ENCODE measurements at places on chromosomes 4 and X.
A peak's percentile ranks its signal among the peaks of the same experiment; 100 is the strongest.

DNA sequence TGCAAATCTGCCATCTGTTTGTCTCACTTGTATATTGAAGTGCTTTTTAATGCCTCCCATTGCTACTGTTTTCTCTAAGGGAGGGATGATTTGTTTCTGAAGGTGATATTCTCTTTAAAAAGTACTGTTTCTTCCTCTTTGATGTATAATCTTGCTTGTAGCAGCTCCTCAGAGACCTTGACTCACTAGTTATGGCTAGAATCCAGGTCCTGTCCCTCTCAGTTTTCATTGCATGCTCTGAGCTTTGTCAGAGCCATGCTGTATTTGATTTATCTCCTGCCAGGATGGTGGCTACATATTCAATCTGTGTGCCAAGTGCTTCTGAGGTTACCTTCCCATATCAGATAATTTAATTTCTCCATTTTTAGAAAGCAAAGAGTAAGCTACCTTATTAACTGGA lies 56.0 kb downstream of the GLUD2 start:
- DNase-seq = peak; percentile 0

DNA sequence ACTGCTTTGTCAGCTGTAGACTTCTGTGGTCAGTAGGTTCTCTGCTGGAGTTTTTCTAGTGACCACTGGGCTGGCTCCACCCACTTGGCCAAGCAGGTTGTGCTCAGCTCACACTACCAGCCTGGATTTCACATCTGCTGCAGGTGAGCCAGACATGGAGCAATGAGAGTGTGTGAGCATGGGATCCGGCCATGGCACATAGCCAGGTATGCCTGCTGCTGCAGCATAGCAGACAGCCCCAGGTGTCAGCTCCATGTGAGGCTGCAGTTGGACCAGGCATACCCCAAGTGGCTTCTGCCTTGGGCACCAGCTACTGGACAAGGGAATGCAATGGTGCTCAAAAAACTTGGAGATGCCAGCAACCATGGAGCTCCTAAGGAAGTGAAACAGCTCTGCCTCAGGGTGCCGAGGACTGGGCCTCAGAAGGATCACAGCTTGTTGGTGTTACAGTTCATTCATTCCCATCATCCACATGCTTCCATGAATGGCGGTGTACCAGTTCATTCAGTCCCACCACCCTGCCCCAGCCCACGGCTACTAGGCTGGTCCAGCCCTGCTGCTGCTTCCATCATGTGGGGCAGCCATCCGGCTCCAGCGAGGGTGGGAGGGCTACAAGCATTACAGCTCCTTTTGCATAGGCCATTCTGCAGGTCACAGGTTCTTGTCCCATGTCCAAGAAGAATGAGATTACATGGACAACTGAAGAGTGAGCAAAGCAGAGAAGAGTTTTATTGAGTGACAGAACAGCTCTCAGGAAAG lies 389.1 kb upstream of the PCDH7 start:
- DNase-seq = no peak

DNA sequence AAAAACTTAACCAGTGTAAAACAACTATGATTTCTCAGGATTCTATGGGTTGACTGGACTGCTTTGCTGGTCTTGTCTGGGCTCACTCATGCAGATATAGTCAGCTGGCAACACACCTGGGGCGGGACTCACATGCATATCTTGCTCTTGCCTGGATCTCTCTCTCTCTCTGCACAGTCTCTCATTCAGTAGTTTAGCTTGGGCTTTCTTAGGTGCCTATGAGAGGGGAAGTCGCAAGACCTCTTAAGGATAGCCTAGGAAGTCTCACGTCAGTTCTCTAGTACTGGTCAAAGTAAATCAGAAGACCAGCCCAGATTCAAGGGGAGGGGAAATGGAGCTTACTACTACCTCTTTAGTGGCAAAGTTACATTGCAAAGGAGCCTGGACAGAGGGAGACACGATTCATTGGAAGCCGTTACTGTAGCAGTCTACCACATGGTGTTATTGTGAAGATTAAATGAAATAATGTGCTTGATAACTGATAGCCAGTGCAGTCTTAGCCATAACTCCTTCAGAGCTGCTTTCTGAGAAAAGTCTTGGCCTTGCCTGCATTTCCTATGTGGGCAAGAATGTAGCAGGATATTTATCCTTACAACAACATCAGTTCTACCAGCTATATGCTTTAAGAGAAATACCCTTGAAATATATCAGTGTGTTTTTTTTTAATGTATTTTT lies 2.1 kb downstream of the COPS4 start:
- DNase-seq = no peak

- DNase-seq = no peak
Measured at GRCh38 chr4:82868572-82868971, 22.4 kb downstream of the SEC31A start.

- DNase-seq = no peak
Measured at GRCh38 chrX:51779306-51779705, 36.1 kb downstream of the GSPT2 start.

DNA sequence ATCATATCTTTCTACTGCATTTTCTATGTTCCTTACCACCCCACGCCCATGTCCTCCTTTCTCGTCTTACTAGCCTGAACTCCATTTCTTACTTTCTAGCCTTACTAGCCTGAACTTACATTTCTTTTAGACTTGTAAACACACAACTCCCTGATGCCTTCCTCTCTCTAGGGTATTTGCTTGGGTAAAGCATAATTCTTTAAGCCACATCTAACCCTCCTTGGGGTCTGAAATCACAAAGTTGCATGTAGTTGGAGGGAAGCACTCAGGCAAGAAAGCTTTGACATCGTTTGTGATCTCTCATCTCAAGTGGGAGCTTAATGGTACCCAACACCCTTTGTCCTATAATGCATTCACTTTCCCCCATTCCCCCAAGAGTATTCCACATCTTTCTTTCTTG lies 124.4 kb downstream of the SPOCK3 start:
- no peak for DNase-seq
